ENCODE measurements at places on chromosomes 7 and 10. TPM values are rescaled to one million over a fixed set of nuclear protein-coding genes. Genes with fewer than 3 reads are reported as not detected.

HOXA6 gene
- total RNA-seq, result not detected

SLC26A4 gene
- total RNA-seq, result 0.33 TPM

PDE1C gene
- total RNA-seq, result 0.34 TPM

SEMA3A gene
- total RNA-seq, result 1.5 TPM

OAT gene
- 231 TPM for total RNA-seq

CPA4 gene
- total RNA-seq, result 0.34 TPM

FEZF1 gene
- total RNA-seq, result not detected

ASZ1 gene
- total RNA-seq, result not detected

VGF gene
- 183 TPM for total RNA-seq

PLAU gene
- total RNA-seq, result 0.33 TPM

FGL2 gene
- not detected for total RNA-seq

SLC18A2 gene
- total RNA-seq, result under 0.01 TPM

SH2B2 gene
- total RNA-seq, result 4.5 TPM

MINDY4 gene
- 3.1 TPM for total RNA-seq

DEPP1 gene
- not detected for total RNA-seq

CALU gene
- 394 TPM for total RNA-seq

RET gene
- 0.33 TPM for total RNA-seq

DGKI gene
- 1.5 TPM for total RNA-seq

RBP3 gene
- total RNA-seq, result not detected

LRIT1 gene
- not detected for total RNA-seq

IGFBP1 gene
- total RNA-seq, result not detected

NEUROD6 gene
- total RNA-seq, result not detected

RNF32 gene
- not detected for total RNA-seq

Data from melanocyte of skin (primary cell).